Hematopoietic multipotent progenitor cell (in vitro differentiated cells): ENCODE measurements at places on chromosomes 2 and 18. TPM values are rescaled to one million over a fixed set of nuclear protein-coding genes. Genes with fewer than 3 reads are reported as not detected.

GRCh38 chr2:218063896-218064295 lies 5.2 kb upstream of the RUFY4 start:
- no peak for DNase-seq

- no peak for DNase-seq
Measured at GRCh38 chr2:172677363-172677762, 58.3 kb upstream of the RAPGEF4 start.

DNA sequence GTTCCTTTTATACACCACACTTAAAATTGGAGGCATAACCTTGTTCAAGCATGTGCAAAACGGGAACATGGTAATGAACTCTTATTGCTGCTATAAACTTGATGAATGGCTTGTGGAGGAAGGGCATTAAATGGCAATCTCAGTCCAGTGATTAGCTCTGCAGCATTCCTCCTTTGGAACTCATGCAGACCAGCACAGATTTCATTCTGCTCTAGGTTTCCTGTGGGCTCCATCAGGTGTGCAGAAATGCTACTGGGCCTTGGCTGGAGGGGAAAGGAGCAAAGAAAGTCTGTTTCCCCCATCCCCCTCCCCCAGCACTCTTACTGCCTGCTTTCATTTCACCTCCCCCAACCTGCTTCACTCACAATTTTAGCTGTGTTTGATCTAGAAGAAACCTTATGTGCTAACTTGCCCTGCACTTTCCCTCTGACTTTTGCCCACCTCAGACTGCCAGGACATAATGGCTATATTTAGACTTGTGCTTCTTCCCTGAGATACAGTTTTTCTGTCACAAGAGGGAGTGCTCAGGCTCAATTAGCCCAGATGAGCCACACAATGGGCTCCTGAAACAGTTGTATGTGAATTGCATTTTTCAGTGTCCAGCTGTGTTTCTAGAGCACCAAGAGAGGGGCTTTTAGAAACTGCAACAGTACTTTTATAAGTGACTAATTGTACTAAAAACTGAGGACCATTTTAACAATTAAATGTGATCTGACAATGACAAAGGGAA lies 109.8 kb downstream of the FSHR start:
- no peak for DNase-seq

DNA sequence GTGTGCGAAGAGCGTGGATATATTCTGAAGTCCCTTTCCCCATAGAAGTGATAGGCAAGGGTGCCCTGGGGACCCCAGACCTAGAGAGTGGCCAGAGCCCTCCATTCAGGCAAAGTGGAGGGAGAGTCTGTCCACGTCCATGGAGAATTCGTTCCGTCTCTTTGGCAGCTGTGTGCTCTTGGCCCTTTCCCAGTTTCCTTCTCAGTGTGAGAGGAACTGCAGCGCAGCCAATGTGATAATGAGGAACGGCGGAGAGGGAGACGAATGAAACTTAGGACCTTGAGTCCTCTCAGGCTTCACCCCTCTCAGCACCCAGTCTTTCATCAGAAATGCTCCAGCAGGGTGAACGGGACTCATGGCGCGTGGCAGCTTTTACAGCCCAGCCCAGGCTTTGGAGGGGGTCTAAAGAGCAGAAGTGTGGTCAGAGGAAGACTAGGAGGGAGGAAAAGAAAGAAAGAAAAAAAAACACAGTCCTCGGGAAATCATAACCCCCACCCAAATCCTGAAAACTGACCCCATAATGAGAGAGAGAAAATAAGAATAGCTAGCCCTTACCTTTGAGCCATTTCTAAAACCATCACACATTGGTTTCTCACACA lies 95.0 kb upstream of the RIOK3 start:
- DNase-seq: no peak

DNA sequence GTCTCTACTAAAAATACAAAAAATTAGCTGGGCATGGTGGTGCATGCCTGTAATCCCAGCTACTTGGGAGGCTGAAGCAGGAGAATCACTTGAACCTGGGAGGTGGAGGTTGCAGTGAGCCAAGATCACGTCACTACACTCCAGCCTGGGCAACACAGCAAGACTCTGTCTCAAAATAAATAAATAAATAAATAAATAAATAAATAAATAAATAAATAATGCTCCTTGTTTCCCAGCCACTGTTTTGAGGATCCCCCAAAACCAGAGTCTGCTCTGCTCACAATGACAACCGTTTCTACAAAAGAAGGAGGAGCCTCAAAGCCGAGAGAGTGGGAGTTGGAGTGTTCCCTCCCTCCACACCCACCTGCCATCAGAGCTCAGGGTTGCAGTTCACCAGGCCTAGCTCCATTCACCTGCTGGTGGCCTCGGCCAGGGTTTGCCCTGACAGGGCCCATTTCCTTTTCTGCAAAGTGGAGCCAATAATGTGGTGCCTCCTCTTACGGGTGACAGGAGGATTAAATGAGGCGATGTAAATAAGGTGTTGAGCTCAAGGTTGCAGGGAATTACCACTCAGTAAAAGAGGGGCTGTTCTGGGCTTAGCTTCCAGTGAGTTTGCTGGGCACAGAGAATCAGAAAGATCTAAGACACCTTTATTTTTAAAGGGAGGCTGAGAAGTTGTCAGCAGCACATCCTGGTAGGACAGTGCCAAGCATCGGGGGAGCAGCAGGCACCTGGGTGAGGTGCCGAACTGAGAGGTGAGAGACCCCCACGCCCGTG lies 25.5 kb downstream of the CRACDL start:
- DNase-seq: no peak

- DNase-seq: no peak
Measured at GRCh38 chr2:141068053-141068682, 1062.6 kb downstream of the LRP1B start.

The LIMS4 gene
- 0.54 TPM for total RNA-seq

GRCh38 chr2:62505750-62506420 lies at the start of gene TMEM17:
Gene TMEM17, minus strand, starts transcription at chr2:62506195. Its CDS starts 66 bp downstream, at chr2:62506129.
- DNase-seq: peak; percentile 80

DNA sequence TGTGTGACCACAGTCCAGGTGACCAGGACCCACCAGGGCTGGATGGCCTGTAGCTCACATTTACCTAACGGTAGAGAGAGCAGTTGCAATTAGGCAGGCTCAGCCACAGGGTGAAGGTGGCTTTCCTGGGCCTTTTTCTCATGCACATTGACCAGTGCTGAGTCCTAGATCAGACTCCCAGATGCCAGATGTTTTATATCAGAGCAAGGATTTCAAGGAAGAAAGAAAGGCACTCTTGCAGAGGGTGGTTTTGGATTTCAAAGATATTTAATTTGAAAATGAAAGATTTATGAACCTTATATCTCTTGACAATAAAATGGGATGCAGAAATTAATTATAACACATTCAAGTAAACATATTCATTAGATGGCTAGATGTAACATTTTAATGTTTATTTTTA lies 694.2 kb upstream of the GYPC start:
- DNase-seq: no peak

DNA sequence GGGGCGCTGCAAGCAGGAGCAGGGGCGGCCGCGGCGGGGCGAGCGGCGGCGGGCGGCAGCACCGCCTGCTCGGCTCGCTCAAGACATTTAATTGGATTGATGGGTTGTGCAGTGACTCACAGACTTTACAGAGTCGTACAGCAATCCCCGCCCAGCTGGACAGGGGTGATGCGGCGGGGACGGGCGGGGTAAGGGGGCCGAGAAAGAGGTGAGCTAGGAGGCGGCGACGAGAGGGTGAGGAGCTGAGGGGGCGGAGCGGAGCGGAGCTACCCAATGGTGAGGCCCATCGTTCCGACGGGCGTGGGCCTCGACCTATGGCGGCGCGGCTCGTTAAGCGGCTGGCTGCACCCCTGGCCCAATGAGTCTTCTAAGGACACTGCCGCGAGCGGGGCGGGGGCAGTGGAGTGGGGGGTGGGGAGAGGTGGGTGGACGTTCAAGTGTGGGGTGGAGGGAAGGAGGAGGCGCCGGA lies 97.1 kb upstream of the SERTAD2 start:
- no peak for DNase-seq

The WNT10A gene
- total RNA-seq: 1.1 TPM

The AFF3 gene
- total RNA-seq: 23.2 TPM

DNA sequence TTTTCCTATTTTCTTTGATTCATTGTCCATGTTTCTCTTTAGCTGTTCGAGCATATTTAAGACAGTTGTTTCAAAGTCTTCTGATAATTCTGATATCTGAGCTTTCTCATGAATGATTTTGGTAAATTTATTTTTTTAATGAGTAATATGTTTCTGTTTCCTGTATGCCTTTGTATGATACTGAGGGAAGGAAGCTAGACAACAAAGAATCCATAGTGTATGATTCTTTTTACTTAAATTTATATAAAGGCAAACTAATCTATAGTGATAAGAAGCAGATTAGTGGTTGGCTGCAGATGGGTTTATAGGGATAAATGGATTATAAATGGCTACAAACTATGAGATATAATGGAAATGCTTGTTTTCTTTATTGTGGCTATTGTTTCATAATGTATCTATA lies 352.7 kb upstream of the CDH2 start:
- DNase-seq: no peak

DNA sequence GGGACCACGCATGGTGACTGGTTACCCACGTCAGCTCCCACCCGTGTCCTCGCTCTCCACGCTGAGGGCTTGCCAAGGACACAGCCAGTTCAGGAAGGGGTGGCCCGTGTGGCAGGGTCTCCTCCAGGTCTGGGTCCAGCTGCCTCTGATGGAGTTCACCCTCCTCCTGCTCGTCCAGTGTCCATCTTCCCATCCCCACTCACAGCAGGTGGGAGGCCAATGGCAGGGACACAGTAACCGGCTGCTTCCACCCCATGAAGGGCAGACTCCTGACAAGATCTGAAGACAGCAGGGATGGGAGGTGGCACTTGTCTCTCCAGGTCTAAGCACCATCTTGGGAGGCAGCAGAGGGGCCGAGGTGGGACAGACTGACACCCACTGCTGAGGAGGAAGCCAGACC lies 106.4 kb downstream of the NDUFA10 start:
- no peak for DNase-seq

- DNase-seq: no peak
Measured at GRCh38 chr2:221347471-221347870, 224.6 kb downstream of the EPHA4 start.

GRCh38 chr2:100556746-100557145 lies 6.0 kb upstream of the PDCL3 start:
- DNase-seq: no peak

- no peak for DNase-seq
Measured at GRCh38 chr2:140589696-140590095, 1541.1 kb downstream of the LRP1B start.

The PSMA8 gene
- total RNA-seq: under 0.01 TPM

GRCh38 chr18:8882632-8883408 lies 177.5 kb downstream of the MTCL1 start:
- DNase-seq: no peak

DNA sequence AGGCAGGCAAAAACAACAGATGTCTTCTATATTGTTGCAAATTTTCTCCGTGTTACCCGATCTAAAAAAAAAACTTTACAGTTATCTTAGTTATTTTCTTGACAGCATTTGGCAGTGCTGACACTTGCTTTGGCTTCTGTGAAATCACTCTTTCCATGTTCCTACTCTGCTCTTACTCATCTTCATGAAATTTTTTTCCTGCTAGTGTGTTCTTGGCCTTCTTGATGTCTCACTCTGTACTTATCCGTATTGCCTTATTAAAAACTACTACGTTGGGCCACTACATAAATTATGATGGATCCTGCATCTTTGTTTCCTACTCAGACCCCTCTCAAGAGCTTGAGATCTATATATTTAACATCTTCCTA lies 134.4 kb downstream of the IKZF2 start:
- DNase-seq: no peak

DNA sequence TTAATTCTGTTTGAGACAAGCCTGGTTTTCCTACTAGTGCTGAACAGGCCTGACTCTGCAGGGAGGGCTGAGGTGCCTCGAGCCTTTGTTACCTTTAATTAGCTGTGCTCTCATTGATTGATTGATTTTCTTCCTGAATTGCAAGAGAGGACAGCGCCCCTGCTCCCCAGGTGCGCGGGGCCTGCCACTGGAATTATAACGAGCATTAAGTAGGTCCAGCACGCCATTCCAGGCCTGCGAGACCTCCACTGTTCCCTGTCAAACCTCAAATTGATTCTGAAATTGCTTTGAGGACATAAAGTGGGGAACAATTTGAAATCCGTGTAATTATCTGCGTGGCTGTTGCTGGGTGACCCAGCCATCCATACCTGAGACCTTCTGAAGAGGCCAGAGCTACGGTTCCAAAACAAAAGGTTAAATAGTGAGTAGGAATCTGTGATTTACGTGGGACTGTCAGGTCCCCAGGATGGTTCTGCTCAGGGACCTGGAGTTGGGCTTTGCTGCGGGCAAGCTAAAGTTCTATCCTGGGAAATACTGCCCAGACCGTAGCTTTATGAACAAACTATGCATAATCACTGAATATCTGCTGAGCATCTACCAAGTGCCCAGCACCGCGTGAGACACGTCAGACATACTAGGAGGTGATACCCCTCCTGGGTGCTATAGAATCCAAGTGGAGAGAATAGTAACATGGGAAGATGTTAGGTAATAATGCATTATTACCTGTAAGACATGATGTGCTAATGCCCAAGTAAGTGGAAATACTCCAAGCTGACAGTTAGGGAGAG lies 104.1 kb downstream of the ZBTB7C start:
- no peak for DNase-seq

The CXCR1 gene
- under 0.01 TPM for total RNA-seq

DNA sequence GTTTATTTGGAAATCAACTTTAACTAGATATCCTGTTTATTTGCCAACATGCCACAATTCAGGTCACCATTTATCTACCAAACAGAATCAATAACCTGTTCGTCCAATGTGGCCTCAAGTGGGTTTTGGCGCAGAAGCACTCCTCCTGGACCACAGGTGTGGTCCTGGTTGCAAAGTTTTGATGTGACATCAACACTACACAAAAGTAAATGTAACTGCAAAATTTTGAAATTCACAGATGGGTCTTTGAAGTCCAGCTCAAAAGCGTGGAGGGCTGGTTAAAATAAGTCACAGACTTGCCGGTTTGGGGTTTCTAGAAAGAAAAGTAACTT lies 474 bp upstream of the GCA start:
- DNase-seq: no peak

DNA sequence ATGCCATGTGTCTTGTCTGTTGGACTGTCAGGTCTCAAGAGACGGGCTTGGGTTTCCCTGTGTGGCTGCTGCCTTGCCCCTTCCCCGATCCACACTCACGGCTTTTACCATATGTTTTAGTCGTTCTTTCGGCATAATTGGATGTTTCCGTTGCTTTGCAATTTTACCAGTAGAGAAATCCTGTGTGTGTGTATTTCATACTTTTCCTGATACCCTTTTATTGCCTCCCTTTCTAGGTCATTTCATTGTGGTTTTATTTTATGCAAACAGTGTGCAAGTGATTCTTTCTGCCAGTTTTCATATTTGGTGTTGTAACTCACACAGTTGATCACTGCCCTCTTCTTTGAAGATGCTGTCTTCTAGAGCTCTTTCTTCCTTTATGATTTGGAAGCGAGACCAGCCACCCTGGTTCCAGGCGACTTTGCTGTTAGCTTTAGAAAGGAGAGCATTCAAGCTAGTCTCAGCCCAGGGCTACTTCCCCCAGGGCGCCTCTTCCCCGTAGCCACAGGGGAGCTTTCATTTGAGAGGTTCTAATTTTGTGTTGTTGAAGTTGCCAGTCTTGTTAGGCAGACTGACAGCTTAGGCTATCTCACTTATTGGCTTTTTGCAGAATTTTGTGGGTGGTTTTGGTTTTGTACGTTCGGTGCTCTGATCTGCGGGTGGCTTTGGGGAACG lies 17.0 kb downstream of the SH3BP4 start:
- no peak for DNase-seq

- DNase-seq: no peak
Measured at GRCh38 chr2:235002198-235003095, 50.6 kb downstream of the SH3BP4 start.

GRCh38 chr2:9232886-9233285 lies 26.3 kb downstream of the ASAP2 start:
- no peak for DNase-seq

GRCh38 chr2:128491692-128492244 lies 173.1 kb upstream of the HS6ST1 start:
- DNase-seq: no peak

The ASB18 gene
- under 0.01 TPM for total RNA-seq

The LMAN2L gene
- total RNA-seq: 19.7 TPM
